ENCODE measurements at places on chromosomes 13 and 19. TPM values are rescaled to one million over a fixed set of nuclear protein-coding genes. Genes with fewer than 3 reads are reported as not detected.

Gene SELENOV
- not detected for total RNA-seq

Gene CHST8
- total RNA-seq = not detected

Gene SIGLEC11
- total RNA-seq = not detected

Gene SULT2B1
- not detected for total RNA-seq

Gene FGF22
- not detected for total RNA-seq

Gene IGFL3
- not detected for total RNA-seq

Gene TMEM145
- 1.1 TPM for total RNA-seq

Gene ZNF681
- total RNA-seq = 3.8 TPM

Gene MAMSTR
- total RNA-seq = 1.1 TPM

- DNase-seq = no peak
Observed at GRCh38 chr13:32878163-32878562, 138.1 kb upstream of the KL start.

DNA sequence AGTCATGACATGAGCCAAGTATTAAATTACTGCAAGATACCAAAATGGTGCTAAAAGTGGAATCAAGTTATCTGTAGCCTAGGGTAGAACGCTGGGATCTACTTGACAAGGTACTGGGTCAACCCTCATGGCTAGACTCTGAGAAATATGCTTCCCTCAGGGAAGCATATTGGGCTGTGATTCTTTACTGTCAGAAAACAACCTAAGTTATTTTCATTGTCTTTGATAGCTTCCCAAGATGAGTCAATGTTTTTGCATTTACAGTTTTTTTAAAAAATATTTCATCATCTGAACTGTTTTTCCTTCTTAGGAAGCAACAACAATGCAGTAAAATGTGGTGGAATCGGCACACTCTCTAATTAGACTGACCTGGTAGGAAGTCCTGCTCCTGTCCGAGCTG, 218.0 kb downstream of the RGCC start:
- no peak for DNase-seq

- peak; percentile 71 for DNase-seq
Observed at GRCh38 chr19:11496391-11497163, 9.1 kb downstream of the ZNF653 start.

DNA sequence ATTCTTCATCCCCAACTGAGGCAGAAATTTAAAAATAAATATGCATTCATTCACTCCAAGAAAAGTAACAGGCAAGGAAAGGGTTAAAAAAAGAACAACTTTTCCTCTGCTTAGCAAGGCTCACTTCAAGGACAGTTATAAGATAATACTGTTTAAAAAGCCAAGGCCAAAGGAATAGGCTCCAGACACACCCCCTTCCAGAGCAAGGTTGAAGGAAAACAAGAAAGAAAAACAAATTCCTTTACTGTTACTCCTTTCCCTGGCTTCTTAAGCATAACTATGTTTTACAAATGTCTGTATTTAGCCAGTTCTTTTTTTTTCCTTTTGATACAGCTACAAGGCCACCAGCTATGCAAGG, 8.5 kb downstream of the SIGLEC11 start:
- no peak for DNase-seq

DNA sequence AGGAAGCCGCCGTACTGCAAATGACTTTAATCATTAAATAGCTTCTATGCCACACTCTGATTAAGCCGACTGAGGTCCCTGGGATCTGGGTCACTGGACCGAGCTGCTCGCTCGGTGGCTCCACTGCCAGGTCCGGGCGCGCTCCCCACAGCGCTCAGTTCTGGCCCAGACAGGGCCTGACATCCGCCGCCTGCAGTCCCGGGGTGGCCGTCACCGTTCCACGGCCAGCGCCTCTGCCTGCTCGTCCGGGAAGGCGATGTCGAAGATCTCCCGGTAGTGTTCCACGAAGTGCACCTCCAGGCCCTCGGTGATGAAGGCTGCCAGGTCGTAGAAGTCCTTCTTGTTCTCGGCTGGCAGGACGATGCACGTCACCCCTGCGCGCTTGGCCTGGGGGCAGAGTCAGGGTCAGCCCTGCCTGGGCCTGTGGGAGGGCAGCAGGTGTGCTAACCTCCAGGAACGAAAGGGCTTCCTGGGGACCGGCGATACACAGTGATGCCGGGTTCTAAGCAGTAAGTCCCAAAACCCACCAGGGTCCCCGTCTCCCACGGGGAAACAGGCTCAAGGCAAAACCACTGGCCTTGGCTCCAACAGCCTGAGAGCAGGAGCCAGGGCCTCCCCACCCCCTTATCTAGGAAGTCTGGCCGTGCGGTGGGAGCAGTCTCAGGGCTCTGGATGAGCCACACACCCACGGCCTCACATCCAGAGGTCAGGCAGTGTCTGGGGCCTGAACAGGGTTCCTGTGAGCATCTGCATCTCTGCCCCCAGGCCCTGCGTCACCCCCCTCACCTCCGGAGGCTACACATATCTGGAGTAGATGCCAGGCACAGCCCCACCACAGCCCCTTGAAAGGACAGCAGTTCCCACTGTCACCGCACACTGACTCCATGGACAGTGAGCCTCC, 2.0 kb downstream of the RPL36 start:
- no peak for DNase-seq

DNA sequence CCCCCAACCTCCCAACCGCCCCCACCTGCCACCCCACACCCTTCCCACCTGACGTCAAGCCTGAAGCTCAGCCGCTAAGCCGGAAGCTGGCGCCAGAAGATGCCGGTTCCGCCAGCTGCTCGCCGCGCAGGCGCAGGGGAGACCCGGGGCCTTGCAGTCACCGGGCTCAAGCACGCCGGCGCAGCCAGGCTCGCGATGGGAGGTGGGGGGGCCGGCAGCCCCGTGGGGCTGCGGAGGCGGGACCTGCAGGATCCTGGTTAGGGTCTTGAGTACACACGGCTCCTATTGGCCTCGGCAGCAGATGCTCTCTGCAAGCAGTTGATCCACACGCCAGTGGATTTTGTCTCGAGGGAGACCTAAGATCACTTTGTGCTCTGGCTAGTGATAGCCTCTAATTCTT, at the start of gene LIG4:
Gene LIG4 (minus strand): TSS at position 101 of the 400 bp plus-strand sequence. CDS start 4,268 bp downstream, outside the sequence.
- DNase-seq = peak; percentile 95

- no peak for DNase-seq
Observed at GRCh38 chr19:47122359-47123335, 8.0 kb upstream of the SAE1 start.

DNA sequence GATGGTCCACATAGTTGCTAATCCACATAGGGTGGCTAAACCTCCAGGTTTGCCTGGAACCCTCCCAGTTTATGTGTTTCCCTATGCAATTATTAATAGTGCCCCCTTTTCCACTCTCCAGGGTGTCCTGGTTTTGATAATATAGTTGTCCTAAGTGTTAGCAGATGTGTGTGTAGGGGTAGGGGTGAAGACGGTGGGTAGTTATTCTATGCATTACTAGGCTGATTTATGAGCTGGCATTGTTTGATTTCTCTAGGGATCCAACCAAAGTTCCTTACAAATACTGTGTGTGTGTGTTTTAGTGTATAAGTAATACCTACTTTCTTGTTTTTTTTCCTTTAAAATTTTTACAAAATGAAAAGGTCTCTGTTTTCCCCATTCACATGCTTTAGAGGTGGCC, 21.1 kb downstream of the GTF2F2 start:
- DNase-seq = no peak

DNA sequence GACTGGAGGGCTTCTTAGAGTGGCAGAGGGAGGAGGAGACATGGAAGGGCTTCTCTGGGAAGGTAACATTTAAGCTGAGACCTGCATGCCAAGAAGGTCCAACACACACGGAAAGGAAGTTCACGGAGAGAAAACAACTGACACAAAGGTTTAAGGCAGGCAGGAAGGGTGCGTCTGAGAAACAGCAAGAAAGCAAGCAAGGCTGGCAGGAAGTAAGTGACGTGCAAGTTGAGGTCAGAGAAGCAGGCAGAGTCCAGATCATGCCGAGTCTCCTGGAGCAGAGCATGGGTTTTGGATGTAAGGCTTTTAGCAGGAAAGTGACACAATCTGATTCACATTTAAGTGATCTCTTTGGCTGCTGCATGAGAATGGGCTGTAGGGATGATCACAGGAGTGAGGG, 60.5 kb downstream of the ATP7B start:
- DNase-seq = peak; percentile 73

- DNase-seq = no peak
Observed at GRCh38 chr13:41006306-41006705, 12.8 kb downstream of the ELF1 start.

- DNase-seq = no peak
Observed at GRCh38 chr19:11295665-11296245, at the start of gene TSPAN16. TSS of gene TSPAN16 (plus strand) at chr19:11296160. CDS start at chr19:11296298, 138 bp downstream.

DNA sequence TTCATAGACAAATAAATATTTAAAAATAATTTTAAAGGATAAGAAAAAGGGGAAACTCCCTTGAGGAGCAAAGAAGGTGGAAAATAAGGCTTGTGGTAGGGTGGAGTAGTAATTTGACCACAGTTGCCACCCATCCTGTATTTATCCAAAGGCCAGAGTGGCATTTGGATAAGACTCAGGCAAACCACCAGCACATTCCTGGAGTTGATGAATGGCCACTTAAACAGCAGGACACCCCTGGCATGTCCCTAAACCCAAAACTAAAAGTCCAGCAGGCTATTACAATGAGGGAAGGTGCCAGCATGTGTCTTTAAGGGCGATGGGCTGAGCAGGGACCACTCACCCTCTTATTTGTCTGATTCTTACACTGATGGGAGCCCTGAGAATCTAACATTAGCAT, 9.8 kb upstream of the FRY start:
- DNase-seq = no peak

- no peak for DNase-seq
Observed at GRCh38 chr13:101522607-101523006, 70.1 kb downstream of the ITGBL1 start.

DNA sequence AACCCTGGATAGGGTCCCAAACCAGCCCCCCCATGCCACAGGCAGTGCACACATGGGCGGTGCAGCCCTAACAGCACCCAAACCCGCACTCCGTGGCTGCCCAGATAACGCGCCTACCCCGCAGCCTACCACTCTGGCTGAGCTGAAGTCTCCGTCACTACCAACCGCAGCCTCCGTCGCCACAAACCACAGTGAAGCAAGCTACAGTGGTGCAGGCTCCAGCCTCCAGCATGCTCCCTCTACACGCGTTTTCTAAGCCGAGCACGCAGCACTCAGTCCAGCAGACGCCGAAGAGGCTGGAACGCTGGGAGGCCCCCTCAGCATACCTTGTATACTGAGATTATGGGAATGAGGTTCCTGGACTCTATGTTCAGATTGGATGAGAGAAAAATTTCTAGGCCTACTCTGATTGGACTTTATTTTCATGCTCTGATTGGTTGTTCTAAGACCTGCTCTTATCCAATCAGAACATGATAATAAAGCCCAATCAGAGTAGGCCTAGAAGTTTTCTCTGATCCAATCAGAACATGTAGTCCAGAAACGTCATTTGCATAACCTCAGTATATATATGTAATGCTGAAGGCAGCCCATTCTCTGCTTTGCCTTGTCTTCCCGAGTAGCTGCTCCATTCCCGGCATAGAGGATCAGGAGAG, 56.7 kb upstream of the C1QTNF9B start:
- no peak for DNase-seq

DNA sequence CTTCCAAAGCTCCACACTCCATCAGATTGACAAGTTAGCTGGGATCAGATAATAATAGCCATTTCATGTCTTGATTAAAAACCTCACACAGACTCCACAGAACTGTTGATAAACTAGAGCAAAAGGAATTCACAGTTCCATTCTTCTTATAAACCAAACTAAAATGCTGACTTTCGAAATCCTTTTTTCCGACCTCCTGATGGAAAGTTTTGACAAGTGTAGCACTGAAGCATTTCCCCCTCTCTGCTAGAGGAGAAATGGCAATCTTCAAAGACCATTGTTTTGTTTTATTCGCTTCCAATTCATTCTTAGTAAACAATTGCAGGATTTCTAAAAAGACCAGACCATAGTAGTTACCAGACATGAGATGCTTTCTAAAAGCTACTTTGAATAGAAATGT, 58.8 kb downstream of the COL4A2 start:
- DNase-seq = no peak

- no peak for DNase-seq
Observed at GRCh38 chr19:4197228-4197624, 14.7 kb downstream of the ANKRD24 start.

- no peak for DNase-seq
Observed at GRCh38 chr13:30504081-30504480, 38.3 kb upstream of the HMGB1 start.

GRCh38 chr19:57812226-57812625, 2.5 kb downstream of the ZNF552 start:
- DNase-seq = no peak

DNA sequence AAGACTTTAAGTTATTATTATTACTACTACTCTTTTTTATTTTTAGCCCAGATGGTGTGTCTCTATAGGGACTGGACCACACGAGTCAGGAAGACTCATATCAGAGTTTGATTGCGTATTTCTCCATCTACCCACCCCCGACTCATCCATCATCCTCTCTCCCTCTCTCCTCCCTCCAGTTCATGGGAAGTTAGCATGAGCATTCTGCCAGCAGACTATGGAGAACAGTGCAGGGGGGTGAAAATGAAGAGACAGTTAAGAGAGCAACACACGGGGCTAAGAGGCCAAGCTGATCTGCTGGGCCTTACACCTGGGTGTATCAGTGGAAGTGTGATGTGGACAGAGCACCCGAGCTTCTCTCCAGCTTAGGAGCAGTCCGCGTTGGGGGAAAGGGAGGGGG, 95.0 kb downstream of the UQCRFS1 start:
- no peak for DNase-seq

DNA sequence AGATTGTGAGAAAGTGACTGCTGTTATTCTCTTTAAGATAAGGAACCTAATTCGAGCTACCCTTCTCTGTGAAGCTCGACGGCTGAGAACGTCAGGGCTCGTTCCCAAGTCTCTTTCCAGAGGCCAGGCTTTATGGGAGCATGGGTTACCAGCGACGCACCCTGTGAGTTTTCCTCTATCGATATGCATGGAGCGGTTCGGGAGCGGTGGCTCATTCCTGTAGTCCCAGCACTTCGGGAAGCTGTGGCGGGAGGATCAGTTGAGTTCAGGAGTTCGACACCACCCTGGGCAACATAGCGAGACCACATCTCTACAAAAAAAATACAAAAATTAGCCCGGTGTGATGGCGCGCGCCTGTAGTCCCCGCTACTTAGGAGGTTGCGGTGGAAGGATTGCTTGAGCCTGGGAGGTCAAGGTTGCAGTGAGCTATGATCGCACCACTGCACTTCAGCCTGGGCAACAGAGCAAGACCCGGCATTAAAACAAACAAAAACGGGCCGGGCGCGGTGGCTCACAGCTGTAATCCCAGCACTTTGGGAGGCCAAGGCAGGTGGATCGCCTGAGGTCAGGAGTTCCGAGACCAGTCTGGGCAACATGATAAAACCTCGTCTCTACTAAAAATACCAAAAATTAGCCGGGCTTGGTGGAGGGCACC, 681 bp upstream of the ZNF606 start:
- no peak for DNase-seq

- peak; percentile 49 for DNase-seq
Observed at GRCh38 chr13:60329221-60329923, 67.6 kb upstream of the TDRD3 start.

- peak; percentile 91 for DNase-seq
Observed at GRCh38 chr13:32427852-32428580, at the start of gene N4BP2L1. TSS of gene N4BP2L1 (minus strand) at chr13:32428130. CDS start at chr13:32428082, 48 bp downstream.

All from activated CD8-positive, alpha-beta memory T cell treated with anti-CD3 and anti-CD28 coated beads, Interleukin-2, amount 10 ng/mL, durations not matched to agents 7 days and 5 days (primary cell).